ENCODE measurements at places on chromosomes 2 and 18.

DNA sequence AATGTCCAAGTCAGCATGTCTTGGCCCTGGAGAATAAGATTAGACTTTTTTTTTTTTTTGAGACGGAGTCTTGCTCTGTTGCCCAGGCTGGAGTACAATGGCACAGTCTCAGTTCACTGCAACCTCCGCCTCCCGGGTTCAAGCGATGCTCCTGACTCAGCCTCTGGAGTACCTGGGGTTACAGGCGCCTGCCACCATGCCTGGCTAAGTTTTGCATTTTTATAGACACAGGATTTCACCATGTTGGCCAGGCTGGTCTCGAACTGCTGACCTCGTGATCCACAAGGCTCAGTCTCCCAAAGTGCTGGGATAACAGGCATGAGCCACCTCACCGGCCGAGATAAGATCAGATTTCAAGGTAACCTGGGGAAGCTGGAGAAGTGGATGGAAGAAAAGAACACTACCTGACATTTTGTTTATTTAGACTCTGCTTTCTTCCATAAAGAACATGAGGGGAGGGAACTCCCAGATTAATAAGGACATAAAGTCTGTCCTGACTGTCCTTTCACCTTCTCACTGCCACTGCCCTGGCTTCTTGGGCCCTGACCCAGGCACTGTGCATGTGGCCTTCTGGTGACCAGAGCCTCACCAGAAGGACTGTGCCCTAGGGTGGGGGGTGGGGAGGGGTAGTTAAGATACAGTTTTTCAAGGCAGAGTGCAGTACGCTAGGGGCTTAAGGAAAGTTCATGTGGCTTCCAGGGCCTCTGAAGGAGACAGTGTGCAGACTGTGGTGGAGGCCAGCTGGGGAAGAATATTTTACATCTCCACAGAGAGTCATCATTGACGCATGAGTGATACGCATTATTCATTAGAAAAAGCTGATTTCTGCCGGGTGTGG lies 4.8 kb upstream of the IMPA2 start:
- DNase-seq, result no peak

DNA sequence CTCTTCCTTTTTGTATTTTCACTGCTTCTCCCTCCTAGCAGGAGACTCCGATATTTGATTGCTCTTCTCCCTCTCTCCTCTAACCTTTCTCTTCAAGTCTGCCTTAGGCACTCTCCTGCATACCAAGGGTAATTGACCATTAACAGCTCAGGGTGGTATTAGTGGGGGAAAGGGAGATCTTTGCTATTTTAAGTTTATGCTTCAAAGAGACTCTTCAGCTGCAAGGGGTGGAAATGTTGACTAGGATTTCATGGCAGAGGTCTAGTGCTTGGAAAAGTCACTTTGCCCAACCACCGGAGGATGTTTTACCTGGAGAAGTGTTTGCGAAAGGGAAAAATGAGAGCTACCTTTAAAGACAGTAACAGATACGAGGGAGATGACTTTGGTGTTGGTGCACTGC lies 453.7 kb downstream of the SLC4A3 start:
- no peak for DNase-seq

GRCh38 chr18:44840058-44840790 lies 159.5 kb downstream of the SETBP1 start:
- DNase-seq, result no peak

- no peak for DNase-seq
Observed at GRCh38 chr2:24721470-24721869, 71.7 kb downstream of the PTRHD1 start.

GRCh38 chr18:49968644-49969309 lies 155.4 kb upstream of the ACAA2 start:
- no peak for DNase-seq

GRCh38 chr2:36356990-36357846 lies 1.6 kb downstream of the CRIM1 start:
- peak; percentile 20 for DNase-seq

DNA sequence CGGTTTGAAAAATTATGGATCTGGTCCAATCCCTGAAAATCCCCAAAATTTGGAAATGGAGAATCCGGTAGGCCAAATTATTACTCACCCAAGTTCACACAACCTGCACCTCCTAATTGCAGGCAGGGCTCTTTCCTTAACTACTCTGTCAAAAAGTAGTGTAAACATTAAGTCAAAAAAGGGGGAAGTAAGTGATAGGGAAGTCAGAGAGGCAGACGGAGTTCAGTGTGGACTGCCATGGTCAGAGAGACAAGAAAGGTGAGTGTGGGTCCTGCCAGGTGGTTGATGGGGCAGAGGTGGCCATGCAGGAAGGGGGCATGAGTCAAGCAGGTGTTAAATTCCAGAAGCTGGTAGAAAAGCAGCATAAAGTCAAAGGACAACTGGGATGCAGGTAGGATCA lies 104.7 kb upstream of the STPG4 start:
- DNase-seq, result no peak

- DNase-seq, result no peak
Observed at GRCh38 chr2:228916416-228917090, 354.5 kb downstream of the PID1 start.

DNA sequence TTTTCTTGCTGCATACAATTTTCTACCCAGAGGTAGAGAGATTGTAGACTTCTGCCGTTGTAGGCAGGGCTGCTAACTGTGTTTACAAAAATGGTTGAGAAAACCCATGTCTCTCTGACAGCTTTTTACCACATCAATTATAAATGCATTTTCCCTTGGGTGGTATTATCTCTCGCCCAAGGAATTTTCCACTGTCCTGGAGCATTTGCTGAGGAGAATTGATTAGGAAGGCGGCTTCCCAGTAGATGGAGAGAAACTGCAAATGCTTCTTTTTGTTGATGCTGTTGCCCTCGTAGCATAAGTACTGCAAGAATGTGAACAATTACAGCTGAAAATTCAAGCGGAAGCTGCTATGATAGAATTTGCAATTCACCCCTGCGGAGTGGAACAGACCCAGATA lies 1007.7 kb upstream of the KLHL29 start:
- DNase-seq, result no peak

- DNase-seq, result no peak
Observed at GRCh38 chr2:238635647-238636051, 208.9 kb downstream of the ASB1 start.

- DNase-seq, result peak; percentile 5
Observed at GRCh38 chr2:191486584-191487320, 191.2 kb upstream of the NABP1 start.

GRCh38 chr2:205370726-205371125 lies 311.6 kb upstream of the NRP2 start:
- no peak for DNase-seq

- no peak for DNase-seq
Observed at GRCh38 chr18:33146014-33146413, 294.5 kb downstream of the CCDC178 start.

GRCh38 chr2:103506812-103507211 lies 745.0 kb downstream of the TMEM182 start:
- DNase-seq, result no peak

GRCh38 chr2:202760848-202761247 lies 110.7 kb downstream of the ICA1L start:
- no peak for DNase-seq

- no peak for DNase-seq
Observed at GRCh38 chr18:845152-845819, 33.2 kb upstream of the YES1 start.

DNA sequence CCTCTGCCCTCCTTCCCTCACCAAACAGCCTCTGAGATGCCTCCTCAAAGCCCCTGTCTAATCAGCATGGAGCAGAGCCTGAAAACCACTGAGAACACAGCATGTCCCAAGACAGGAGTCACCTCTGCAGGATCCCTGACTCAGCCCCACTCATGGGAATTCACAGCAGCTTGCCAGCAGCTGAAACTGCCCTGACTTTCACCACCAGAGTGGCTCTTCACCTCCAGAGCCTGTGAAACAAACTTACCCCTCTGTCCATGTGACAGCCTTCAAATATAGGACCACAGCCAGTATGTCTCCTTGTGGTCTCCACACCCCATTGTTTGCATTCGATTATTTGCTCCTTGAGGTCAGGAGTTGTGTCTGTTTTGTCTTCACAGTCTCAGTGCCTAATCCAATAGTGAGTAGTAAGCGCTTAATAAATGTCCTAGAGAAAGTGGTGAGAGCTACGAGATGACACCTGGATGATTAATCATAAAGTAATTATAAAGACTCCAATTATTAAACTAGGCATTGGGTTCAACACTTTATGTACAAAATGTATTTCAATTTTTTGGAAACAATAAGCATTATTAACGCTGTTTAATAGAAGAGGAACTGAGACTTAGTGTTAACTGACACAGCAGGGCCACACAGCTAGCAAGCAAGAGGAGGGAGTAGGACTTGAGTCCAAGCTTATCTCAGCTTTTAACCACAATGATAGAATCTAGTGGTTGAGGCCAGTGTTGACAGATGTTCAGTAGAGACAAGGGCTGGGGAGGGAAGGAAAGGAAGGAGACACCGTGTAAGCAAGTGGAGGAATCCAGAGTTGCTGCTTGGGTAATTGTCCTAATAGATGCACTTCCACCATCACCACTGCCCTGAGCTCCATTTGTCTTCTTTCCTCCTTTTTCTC lies 358.7 kb upstream of the TNP1 start:
- DNase-seq, result no peak

- DNase-seq, result no peak
Observed at GRCh38 chr18:59546188-59546587, 151.0 kb downstream of the CCBE1 start.

All from stimulated activated CD4-positive, alpha-beta T cell treated with anti-CD3 and anti-CD28 coated beads, Interleukin-12 subunit alpha, Interleukin-12 subunit beta, amount 100 ng/mL, for 48 hours (primary cell).